ENCODE measurements at places on chromosomes 16 and 17. TPM values are rescaled to one million over a fixed set of nuclear protein-coding genes. Genes with fewer than 3 reads are reported as not detected.

NACA2 gene
- not detected for total RNA-seq

SLC13A5 gene
- not detected for total RNA-seq

C1QTNF8 gene
- not detected for total RNA-seq

DNA sequence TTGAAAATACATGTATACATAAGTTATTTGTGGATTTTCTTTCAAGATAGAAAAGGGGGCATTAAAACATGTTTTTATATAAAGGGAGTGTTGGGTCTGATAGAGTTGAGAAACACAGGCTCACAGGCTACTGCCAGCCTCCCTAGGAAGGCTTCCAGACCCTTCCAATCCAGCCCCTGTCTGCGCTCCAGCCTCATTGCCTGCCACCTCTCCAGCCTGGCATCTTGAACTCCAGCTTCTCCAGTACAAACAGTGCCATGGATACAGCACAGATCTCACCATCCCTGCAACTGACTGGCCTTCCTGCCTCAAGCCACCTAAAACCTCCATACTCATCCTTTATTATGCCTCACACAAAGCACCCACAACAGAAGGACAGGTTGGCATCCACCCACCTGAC, 40.7 kb downstream of the CCDC182 start:
- H3K36me3 ChIP-seq = no peaks in the 10 kb centered on the region
- no peak overlapping the region for H3K4me3 ChIP-seq

GRCh38 chr16:89155184-89155679, 16.3 kb upstream of the CDH15 start:
- no peak for DNase-seq
- H3K4me1 ChIP-seq = 0 out of 2 replicates have a peak, but pooled peaks cover 4% of the 10 kb centered on the region
- peaks cover 4% of the 10 kb centered on the region for H3K36me3 ChIP-seq

DNA sequence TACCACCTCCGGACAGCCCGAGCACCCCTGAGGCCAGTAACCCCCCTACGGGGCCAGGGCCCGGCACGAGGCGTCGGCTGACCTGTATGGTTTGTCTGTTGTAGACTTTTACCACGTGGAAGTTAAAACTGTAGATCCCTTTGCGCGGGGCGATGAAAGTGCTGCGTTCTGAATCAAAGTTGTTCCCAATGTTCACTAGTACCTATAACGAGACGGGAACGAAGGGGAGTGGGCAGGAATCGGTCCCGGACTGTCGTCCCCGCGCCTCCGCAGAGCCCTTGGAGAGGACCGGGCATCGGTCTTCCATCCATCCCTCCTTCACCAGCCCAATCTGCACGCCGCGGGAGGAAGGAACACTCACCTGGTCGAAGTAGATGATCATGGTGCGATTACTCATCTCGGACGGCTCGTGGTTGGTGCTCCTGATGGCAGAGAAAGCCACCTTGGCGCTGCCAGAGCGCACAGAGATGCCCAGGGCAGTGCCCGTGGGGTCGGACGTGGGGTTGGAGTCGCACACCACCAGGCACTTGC, 732 bp downstream of the CBLN1 start:
- no peaks in the 10 kb centered on the region for H3K36me3 ChIP-seq
- no peak overlapping the region for H3K4me3 ChIP-seq
- H3K27ac ChIP-seq = no peak overlapping the region

GRCh38 chr16:35339337-35339736, 1879.9 kb downstream of the TP53TG3F start:
- DNase-seq = no peak
- no peak overlapping the region for H3K4me3 ChIP-seq
- no peaks in the 10 kb centered on the region for H3K36me3 ChIP-seq
- no peak overlapping the region for H3K27ac ChIP-seq
- H3K27me3 ChIP-seq = no peaks in the 10 kb centered on the region
- no peaks in the 10 kb centered on the region for H3K4me1 ChIP-seq
